ENCODE measurements at places on chromosomes 3 and 15. TPM values are rescaled to one million over a fixed set of nuclear protein-coding genes. Genes with fewer than 3 reads are reported as not detected.

LHFPL4 gene
- total RNA-seq: not detected

GLDN gene
- 2.3 TPM for total RNA-seq

SPSB4 gene
- total RNA-seq: not detected

CCDC191 gene
- 0.78 TPM for total RNA-seq

OSTN gene
- not detected for total RNA-seq

GREM1 gene
- not detected for total RNA-seq
